Muscle of arm (tissue), 14 donors: ENCODE measurements at places on chromosomes 11 and 22.

DNA sequence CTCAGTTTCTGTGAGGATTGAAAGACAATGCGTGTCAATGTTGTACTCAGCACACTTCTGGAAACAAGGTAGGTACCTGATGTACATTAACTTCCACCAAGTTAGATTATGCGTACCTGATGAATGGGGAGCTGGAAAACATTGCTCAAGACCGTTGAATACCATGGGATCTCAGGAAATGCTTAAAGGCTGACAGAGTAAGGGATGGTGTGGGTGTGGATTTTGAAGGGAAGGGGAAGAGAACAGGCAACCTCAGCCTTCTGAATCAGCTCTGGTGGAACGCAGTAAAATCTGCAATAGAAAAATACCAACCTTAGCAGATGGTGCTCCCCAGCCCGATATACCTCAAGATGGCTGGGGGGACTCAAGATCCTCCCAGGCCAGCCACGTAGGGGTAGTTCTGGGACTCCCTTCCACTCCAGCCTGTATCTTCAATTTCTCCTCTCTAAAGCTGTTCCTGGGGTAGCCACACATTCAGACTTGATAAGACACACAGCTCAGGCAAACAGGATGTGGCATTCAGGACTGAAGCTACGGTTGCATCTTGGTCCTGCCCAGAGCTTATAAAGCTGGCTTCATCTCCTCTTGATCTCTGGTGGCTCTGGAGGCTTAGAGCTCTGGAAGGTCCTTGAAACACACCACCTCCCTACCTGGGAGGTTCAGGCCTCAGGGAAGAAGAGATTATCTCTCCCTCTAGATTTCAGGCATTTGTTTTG lies 111.8 kb downstream of the CTNND1 start:
- DNase-seq: no peak

- DNase-seq: no peak
Measured at GRCh38 chr11:103892603-103893002, 143.8 kb upstream of the DDI1 start.

DNA sequence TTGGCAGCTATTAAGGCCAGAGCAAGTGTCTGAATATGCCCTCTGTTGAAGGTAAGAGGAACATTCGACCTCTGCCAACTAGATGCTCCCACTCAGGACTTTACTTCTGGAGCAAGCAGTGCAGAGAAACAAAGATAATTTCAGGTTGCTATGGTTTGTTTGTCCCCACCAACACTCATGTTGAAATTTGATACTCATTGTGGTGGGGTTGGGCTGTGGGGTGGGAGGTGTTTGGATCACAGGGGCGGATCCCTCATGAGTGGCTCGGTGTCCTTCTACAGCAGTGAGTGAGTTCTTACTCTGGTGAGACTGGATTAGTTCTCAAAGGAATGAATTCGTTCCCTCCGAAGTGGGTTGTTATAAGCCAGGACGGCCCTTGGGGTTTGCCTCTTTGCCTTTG lies 12.0 kb downstream of the OR8A1 start:
- no peak for DNase-seq

GRCh38 chr11:72413914-72414628 lies 20.3 kb downstream of the CLPB start:
- peak; percentile 82 for DNase-seq

- DNase-seq: no peak
Measured at GRCh38 chr11:75759832-75760231, 8.7 kb upstream of the DGAT2 start.

DNA sequence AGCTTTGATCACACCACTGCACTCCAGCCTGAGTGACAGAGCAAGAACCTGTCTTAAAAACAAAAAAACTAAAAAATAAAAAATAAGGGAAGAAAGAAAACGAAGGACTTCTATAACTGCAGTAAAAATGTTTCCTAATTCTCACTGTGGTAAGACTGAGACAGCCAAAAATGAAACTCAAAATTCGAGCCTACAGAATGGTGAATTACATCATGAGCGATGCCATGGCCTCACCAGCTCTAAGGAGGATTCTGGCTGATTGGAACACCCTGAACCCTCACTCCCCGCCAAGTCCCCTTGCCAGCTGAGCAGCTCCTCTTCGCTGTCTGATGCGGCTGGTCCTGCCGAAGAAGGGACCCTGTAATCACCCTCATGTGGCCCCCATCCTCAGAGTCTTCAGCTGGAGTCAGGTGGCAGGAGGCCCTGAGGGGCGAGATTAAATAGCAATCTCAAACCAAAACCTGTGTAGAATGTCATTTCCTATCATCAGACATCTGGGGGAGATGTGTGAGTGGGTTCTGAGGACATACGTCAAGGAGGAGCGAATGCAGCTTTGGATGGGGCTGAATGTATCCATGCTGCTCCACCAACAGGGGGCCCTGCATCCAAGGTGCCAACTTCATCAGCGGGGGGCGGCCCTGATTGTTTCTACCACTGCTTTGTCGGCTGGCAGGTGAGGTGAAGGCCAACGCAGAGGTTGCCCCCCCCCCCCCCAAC lies 29.2 kb downstream of the PDGFB start:
- DNase-seq: no peak

DNA sequence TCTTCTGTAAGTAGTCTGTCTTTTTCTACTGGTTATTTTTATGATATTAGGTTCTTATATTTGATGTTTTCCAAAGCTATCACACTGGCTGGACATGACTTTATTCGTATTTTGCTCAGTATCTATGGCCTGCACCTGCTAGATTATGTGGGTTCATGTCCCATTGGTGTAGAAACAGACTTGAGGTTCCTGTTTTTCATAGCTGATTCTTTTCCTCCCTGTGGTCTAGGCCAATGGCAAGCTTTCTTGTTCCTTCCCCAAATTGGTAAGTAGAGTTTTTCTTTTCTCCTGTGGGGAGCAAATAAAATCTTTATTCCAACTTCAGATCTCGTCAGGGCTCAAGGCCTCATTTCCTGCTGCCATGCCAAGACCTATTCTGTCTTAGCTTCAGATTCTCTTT lies 30.2 kb upstream of the SWAP70 start:
- no peak for DNase-seq

DNA sequence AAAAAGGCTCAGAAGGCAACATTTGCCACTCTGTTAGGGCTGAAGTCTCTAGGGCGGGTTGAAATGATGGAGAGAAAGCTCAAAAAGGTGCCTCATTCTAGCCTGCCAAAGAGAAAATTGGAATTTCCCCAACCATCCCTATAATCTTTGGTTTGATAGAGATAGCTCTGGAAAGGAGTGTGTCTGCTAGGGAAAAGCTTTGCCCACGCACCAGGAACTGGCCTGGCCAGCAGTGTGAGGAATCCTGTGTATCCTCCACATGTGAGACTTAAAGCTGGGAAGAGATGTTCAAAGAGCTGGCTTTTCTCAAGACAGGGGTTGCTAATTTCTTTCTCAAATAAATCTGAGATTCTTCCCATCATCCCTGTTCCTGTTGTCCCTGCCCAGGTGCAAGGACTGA lies 193.7 kb downstream of the OPCML start:
- no peak for DNase-seq

DNA sequence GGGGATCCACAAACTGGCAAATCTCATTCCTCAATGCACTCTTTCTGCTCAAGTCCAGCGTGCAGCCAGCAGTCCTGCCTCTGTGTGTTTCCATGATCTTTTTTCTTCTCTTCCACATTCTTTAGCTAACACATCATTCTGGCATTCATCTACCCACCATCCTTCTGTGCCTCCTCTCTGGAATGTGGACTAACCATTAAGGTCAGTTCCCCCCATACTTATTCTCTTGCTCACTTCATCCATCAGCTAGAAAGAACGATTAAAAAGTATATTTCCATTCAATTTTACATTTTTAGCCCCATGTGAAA lies 7.8 kb downstream of the KIRREL3 start:
- no peak for DNase-seq

DNA sequence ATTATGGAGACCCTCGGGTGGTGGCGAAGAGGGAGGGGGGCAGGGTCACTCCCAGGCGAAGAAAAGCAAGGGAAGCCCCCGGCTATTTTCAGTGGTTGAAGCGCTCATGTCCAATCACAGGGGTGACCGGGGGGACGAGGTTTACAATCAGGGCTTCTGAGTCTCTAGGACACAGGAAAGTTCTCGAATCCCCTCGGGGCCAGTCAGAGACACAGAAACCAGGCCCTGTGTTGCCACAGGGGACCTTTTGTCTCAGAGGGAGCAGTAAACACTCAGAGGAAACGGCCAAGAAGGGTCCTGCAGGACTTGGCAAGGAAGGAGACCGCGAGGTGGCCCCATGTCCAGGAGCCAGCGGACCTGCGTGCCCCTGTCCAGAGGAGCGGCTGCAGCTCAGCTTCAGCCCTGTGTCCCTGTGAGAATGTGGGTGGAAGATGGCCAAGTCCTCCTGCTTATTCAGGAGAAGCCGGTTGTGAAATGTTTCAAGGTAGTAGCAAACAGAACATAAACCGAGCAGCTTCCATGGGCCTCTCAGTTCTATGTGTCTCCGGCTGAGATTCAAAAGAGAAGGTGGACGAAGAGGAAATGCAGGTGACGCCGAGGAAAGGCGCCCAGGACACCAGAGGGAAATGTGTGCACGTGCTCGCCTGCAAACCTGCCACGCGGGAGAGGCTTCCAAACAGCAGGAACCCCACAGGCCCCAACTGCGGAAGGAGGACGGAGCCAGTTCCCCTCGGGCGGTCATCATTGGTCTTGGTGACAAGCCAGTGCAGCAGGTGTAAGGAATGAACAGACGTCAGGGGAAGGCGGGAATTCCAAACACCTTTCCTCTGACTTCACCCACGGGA lies 357.6 kb downstream of the BRD1 start:
- DNase-seq: no peak

DNA sequence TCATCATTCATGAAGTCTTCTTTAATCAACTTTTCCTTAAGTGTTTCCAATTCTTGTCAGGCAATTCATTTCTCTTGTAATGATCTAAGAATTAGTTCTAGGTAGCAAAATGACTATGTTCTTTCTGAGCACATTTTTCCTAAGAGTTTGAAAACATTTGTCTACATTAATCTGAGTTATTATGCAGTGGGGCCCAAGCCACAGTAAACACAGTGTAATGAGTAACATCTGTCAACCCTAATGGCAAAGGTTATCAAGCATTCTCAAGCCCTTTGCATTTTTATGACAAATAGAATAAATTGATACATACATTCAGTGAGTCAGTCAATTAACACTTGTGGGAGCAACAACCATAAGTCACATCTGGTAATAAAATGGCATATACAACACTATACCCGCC lies 106.7 kb upstream of the ZC3H12C start:
- no peak for DNase-seq

- no peak for DNase-seq
Measured at GRCh38 chr22:23263651-23264555, 83.6 kb downstream of the BCR start.

DNA sequence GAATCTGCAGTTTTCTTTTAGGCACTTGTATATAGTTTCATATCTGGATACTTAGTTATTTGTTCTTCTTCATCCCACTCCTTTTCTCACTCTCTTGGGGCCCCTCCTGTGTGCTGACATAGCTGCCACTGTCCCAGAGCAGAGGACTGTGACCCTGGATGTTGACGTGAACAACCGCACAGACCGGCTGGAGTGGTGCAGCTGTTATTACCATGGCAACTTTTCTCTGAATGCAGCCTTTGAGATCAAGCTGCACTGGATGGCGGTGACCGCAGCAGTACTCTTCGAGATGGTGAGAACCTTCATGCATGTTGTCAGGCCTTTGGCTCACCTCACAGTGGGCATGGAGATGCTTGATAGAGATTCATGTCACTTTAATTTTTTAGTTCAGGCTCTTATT lies 50.9 kb upstream of the YWHAH start:
- DNase-seq: peak; percentile 9

DNA sequence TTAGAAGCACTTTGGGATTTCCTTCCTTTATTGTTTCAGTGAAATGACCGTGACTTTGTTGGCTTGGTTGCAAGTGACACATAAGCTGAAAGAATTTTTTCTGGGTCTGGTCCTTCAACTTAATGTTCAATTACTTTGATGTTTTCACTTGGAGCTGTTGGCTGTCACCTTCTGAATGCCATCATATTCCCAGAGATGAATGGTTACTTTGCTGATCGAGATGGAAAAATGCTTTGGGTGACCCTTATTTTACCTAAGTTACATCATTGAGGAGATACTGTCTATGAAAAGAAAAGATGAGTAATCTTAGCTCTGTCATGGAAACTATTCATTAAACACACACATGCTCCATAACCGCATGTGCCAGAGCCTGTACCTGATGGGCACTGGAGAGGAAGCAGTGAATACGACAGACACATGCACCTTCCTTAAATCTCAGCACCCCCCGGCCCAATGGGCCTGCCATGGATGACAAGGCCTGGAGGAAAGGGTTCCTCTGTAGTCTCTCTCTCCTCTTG lies 76.9 kb downstream of the TENM4 start:
- DNase-seq: no peak

GRCh38 chr11:100560606-100561005 lies 126.5 kb upstream of the ARHGAP42 start:
- no peak for DNase-seq

DNA sequence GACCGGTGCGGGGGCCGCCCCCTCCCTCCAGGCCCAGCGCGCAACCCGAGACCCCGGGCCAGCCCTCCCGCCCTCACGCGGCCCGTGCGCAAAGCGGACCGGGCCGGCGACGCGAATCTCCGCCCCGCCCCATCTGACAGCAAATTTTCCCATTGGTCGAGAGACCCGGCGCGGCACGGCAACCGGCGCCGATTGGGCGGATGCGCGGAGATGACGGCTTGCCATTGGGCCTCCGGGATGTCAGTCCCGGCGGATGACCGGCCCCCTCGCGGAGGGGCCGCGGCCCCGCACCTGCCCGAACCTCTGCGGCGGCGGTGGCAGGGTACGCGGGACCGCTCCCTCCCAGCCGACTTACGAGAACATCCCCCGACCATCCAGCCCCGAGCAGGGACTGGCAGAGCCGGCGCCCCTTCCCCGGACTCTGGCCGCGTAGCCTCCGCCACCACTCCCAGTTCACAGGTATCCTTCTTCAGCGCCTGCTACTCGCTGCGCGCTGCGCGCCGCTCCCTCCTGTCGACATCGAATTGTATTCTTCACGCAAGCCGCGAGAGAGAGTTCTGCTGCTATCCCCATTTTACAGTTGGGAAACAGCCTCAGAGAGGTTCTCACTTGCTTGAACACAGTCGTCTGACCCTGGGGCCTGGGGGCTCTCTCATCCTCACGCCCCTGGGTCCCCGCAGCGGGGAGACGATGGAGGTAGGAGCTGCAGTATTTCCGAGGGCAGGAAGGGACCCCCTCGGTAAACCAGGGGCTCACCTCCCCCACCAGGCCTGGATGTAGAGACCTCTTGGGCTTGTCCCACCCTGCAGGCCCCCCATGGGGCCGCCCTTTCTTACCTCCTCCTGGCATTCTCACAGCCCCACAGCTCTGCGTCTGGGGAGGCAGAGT lies at the start of gene ARVCF:
TSS of gene ARVCF (minus strand) at position 90 of the 888 bp plus-strand sequence. CDS start 26,029 bp downstream, outside the sequence.
- peak; percentile 95 for DNase-seq

- no peak for DNase-seq
Measured at GRCh38 chr11:69392104-69392653, 89.3 kb upstream of the LINC01488 start.
